NT2/D1 (cell line): ENCODE measurements at places on chromosomes 6 and 20.

- DNase-seq: no peak
Measured at GRCh38 chr20:61433176-61433575, 181.1 kb downstream of the CDH4 start.

DNA sequence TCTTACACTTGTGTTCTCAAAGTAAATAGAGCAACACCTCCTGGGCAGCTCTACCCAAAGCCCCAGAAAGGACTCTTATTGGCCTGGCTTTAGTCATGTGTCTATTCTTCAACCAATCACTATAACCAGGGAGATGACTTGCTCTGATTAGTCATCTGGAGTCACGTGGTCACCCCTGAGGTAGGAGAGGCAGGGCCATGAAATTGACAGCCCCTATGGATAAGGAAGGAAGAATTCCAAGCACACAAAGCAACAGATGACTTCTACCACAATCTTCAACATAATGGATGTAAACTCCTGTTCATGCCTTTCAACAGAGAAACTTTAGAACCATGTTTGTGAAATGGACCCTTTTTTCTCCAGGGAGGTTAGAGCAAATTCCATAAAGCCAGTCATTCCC, 24.6 kb upstream of the EYA2 start:
- no peak for DNase-seq

DNA sequence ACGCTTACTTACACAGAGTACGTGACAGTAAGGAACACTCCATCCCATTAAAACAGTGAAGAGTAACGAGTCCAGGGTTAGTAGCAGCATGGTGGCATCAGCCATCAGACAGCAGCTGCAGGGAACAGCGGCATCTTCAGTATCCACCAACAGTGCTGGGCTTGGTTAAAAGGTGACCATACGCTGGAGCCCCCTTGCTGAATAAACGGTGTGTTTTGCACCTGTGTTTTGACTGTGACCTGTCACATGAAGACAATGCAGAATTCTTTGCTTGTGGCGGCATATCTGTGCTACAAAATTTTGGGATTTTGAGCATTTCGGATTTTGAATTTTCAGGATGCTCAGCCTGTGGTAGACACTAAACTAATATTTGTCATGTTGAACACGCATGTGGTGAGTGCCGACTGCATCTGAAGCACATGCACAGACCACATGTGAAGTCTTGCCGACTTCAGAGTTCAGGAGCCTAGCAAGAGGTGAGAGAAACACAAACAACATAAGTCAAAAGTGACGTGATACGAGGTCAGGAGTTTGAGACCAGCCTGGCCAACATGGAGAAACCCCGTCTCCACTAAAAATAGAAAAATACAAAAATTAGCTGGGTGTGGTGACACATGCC, 69.3 kb upstream of the FRMD1 start:
- DNase-seq: no peak

DNA sequence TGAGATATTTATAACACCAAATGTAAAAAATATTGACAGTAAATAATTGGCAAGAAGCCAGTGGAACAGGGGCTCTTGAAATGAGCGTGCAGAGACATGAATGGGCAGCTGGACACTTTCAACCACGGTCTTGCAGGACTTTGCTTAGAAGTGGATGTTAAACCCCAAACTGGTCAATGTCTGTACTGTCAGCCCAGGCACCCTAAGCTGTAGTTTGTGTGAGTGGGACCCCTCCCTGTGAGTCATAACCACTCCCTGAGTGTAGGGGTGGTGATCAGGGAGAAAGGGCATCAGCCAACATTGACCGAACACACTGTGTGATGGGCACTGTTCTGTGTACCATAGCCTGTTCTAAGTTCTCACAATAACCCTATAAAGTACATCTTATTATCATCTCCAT, 108.6 kb downstream of the FIG4 start:
- DNase-seq: no peak

GRCh38 chr6:136738692-136739057, 53.6 kb downstream of the MAP3K5 start:
- DNase-seq: no peak

DNA sequence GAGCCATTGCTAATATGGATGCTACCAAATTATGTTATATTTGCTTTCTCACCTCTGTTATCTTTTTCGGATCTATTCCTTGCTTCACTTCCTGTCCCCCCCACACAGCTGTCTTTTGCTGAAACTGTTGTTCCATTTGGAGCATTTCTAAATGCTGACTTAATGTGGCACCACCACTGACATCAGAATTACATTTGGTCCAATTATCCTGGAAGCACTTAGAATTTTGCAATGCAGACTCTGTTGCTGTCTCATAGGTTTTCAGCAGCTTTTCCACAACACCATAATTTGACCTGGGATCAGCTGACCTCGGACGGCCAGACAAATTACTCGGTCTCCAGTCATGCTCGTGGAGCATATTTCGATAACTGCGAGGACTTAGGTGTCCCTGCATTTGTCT, 12.8 kb downstream of the KIAA0408 start:
- no peak for DNase-seq
